ENCODE measurements at places on chromosomes 11 and 22.

- DNase-seq: no peak
These were observed 16.4 kb upstream of the PAMR1 start for GRCh38 chr11:35541621-35542375.

GRCh38 chr11:1665313-1665712 is 31.7 kb upstream of the KRTAP5-6 start:
- DNase-seq: peak; percentile 46

DNA sequence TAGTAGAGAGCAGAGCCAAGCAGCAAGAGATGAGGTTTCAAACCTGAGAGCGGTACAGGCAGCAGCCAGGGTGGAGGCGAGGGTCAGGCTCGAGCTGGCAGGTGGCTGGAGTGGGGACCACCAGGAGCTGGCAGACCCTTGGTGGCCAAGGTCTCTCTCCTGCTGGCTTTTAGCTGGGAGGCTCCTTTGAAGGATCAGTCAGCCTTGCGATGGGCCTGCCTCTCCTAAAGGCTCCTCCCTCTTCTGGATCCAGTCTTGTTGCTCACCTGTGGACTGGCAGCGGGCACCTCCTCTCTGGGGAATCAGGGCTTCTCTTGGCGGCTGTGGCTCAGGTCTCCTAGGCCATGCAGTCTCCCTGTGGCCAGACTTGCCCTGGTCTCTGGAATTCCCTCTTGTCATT is 24.8 kb downstream of the TPST2 start:
- DNase-seq: peak; percentile 42

DNA sequence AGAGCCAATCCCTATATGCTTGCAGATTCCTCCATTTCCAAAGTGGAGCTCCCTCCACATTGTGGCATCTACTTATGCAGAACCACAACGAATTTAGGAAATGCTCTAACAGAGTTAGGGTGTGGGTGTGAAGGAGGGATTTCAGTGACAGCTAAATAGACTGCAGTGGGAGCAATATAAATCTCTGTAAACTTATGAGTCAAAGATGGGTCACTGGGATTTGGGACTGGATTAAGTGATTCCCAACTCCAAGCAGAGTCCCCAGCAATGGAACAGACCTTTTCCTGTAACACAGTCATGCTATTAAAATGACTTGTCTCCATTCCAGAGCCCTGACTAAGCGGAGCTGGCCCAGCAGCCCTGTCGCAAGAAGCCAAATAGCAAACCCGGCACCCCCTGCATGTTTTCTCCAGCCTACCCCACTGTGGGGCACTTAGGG is 36.6 kb downstream of the RPL27A start:
- no peak for DNase-seq

DNA sequence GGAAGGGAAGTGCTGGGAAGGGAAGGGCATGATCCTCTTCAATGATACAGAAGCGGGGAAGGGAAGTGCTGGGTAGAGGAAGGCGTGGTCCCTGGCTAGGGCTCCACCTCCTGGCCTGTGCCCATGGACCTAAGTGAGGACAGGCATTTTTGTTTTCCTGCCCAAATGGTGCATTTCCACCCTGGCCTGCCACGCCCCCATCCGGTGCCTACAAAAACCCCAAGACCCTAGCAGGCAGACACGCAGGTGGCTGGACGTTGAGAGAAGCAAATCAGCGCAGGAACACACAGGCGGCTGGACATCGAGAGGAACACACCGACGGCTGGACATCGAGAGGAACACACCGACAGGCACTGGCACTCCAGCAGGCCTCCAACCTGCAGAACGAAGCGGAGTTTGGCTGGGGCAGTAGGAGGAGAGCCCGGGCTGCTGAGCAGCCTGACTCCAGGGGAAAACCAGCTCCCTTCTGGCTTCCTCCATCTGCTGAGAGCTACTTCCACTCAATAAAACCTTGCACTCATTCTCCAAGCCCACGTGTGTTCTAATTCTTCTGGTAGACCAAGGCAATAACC is 628.3 kb downstream of the BUD13 start:
- DNase-seq: no peak

- no peak for DNase-seq
These were observed 612 bp downstream of the GTSE1 start for GRCh38 chr22:46297151-46297812.

DNA sequence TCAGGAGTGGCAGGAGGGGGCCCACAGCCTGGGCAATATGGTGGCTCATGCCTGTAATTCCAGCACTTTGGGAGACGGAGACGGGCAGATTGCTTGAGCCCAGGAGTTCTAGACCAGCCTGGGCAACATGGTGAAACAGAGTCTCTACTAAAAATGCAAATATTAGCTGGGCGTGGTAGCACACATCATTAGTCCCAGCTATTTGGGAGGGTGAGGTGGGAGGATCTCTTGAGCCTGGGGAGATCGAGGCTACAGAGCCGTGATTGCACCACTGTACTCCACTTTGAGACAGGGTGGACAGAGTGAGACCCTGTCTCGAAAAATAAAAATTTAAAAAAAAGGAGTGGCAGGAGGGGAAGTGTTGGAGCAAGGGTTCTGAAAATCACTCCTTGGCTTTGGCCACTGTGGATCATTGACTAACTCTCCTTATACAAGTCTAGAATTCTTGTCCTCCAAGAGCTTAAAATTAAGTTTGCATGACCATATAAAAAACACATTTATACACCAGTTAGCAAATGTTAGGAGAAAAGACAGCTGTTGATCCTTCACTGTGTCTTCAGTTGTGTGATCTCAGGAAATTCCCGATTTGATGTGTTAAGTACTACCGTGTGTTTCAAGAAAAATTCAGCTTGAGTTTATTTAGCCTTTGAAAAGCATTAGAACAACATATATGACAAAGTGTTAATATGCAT is 2.3 kb upstream of the WEE1 start:
- DNase-seq: no peak

DNA sequence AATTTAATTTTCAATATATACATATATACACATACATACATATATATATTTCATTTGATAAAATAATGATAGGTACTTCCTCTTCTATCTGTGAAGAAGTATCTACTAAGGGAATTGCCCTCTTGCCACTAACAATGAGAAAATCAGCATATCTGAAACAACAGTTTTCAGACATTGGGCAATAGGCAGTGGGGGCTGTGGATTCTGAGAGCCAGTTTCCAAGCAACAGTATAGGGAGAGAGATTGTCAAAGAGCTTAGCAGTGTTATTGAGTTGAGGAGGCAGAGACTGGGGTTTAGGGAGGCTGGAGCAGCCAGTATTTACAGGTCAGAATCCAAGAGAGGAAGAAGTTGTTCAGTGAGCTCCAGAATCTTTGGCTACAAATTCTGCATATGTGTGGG is 119.3 kb downstream of the ARFGAP2 start:
- DNase-seq: no peak

GRCh38 chr11:40370821-40371616 is 1088.4 kb downstream of the LRRC4C start:
- DNase-seq: no peak

DNA sequence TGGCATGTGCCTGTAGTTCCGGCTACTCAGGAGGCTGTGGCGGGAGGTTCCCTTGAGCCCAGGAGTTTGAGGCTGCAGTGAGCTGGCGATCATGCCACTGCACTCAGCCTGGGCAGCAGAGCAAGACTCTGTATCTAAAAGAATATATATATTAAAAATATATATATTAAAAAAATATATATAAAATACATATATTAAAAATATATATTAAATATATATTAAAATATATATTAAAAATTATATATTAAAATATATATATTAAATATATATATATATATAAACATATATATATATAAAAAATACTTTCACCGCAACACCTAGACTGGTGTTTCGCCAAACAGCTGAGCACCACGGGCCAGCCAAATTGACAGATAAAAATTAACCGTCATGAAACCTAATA is 8.8 kb downstream of the TTC38 start:
- DNase-seq: no peak

- DNase-seq: no peak
These were observed 14.6 kb downstream of the TBC1D22A start for GRCh38 chr22:46776876-46777608.

- DNase-seq: no peak
These were observed 813.3 kb downstream of the OPCML start for GRCh38 chr11:132718711-132719671.

GRCh38 chr11:46617972-46618314 is 590 bp downstream of the ATG13 start:
- DNase-seq: no peak

DNA sequence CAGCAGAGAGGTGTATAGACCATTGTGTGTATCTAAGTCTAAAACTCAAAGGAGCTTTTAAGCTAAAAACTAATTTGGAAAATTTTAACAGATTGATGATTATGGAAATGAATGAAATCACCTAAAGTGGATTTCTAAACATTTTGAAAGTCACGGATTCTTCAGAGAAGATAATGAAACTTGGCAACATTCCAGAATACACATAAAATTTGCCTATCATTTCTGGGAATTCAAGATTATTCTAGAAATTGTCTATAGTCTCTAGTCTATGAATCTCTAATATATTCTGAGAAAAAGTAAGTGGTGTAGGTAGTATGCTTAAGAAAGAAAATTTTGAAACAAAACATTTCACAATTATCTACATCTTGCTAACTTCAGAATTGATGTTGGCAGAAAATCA is 1117.9 kb upstream of the CNTN5 start:
- DNase-seq: no peak

DNA sequence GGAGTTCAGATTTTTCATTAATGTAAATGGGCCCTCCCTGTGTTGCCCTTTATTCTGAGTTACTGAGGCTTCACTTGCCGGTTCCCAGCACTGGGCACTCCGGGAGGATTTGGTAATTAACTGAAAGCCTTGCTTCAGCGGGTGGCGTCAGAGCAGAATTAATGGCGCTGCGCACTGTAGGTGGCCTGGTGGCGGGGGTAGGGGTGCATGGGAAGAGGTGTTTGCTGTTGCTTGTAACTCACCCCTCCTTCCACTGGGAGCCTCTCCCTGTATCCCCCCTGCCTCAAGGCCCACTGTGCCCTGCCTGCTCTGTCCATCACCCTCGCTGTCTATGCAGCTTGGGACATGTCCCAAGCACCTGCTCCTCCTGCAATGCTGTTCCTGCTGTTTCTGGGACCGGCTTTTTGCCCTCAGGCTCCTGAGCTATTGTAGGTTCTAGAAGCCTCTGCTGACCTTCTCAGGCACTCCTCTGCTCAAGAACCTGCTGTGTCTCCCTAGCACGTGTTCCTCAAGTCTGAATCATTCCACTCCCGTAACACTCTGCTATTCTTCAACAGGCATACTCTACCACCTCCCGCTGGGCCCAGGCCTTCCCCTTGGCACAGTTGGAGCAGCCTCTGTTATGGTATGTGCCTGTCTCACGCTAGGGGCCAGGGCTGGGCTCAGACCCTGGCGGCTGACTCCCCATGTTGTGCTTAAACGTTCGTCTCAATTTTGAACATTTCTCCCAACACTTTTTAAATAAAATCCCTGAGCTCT is 24.4 kb downstream of the ARHGAP8 start:
- DNase-seq: no peak

- no peak for DNase-seq
These were observed 563 bp upstream of the PPIL2 start for GRCh38 chr22:21665047-21665851.

GRCh38 chr11:104422324-104422944 is 258.5 kb upstream of the PDGFD start:
- peak; percentile 60 for DNase-seq

GRCh38 chr22:17999851-18000250 is 24.5 kb downstream of the MICAL3 start:
- no peak for DNase-seq

GRCh38 chr11:46345131-46345597 is 2.1 kb upstream of the DGKZ start:
- no peak for DNase-seq

DNA sequence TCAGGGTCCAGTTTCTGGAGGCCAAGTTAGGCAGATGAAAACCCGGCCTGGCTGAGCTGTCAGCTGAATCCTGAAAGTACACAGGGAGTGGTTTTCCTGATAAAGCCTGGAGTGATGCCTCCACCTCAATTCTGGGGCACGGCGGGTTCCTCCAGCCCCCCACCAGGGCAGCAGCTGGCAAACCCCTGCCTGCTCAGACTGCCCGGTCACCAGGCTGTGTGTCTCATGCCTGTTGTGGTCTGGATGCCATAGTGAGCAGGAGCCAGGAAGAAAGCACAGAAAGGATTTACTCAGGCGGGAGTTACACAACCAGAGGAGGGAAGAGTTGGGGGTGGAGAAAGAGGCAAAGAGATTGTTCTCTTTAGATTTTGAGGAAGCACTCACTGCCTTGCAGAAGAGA is 119.9 kb upstream of the RASSF10 start:
- no peak for DNase-seq

- DNase-seq: no peak
These were observed 889 bp upstream of the DMC1 start for GRCh38 chr22:38570779-38571364.

DNA sequence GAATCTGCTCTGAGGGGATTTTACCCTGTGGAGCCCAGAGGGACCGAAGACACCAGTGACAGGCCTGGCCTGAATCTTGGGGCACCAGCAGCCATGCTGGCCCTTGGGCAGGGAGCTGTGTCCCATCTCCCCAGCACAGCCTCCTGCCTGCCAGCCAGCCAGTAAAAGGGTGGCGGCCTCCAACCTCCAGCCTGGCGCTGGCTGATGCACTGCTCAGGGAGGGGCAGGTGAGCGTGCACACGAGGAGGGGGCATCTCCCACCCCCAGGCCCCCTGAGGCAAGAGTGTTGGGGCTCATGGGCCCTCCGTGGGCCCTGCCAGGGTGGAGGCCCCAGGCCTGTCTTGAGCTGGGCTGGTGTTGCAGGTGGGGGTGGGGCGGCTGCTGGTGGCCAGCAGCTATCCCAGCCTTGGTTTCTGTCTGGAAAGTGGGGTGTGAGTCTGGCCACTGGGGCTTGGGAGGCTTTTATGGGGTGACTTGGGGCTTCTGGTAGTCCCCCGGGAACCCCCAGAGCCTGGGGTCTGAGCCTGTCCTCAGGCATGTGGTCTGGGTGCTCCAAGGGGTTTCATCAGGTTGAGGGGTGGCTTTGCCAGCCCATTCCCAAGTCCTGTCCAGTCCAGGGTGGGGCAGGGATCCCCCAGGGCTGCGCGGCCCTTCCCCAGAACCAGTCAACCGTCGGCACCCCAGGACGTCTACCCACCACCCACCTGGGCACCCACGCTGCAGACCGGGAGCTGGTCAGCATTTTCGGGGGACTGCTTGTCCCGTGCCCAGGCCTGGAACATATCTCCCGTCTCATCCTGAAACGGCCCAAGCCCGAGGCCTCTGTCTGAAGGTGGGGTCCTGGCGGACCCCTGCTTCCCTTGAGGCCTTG is 17.8 kb downstream of the TSPAN4 start:
- no peak for DNase-seq

GRCh38 chr22:28597665-28598064 is 82.0 kb downstream of the TTC28 start:
- no peak for DNase-seq

DNA sequence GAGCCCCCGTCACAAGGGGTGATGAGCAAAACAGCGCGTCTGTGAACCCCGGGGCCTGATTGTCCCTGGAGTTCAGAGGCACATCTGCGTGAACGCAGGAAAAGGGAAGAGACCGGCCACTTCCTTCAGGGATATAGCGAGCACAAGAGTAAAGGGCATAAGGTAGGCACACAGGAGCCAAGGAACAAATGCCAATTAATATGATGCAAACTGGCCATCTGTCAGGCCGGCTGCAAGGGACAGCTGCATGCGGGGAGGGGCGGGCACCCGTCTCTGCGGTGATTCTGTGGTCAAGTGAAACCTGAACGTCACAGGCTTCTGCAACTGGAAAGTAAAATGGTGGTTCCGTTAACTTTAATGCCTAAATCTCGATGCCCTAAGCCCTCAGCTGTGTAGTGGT is 64.7 kb downstream of the TRIM29 start:
- no peak for DNase-seq
